ENCODE measurements at places on chromosomes 1 and 21.
A peak's percentile ranks its signal among the peaks of the same experiment; 100 is the strongest.

GRCh38 chr1:228348708-228349467, 57.7 kb downstream of the TRIM11 start:
- DNase-seq = no peak

DNA sequence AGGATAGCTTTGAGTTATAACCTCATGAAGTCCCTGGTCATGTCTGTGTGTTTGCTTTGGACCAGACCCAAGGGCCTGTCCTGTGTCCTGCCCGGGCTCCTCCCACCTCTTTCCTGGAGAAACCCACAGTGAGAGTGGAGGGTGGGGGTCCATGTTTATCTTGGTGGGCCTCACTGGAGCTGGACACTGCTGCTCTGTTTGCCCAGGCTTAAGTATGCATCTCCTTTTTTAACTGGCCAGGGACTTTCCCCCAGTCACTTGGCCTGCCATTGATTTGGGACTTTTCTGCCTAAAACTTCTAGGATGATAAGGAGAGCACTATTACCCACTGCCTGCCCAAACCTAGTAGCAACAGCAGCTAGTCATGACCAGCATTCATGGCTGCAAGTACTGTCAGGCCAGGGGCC, 49.8 kb downstream of the DDR2 start:
- DNase-seq = no peak

- DNase-seq = no peak
Measured at GRCh38 chr21:42650441-42651421, 2.7 kb upstream of the PDE9A start.

GRCh38 chr1:2322065-2322571, 69.2 kb downstream of the MORN1 start:
- DNase-seq = no peak

DNA sequence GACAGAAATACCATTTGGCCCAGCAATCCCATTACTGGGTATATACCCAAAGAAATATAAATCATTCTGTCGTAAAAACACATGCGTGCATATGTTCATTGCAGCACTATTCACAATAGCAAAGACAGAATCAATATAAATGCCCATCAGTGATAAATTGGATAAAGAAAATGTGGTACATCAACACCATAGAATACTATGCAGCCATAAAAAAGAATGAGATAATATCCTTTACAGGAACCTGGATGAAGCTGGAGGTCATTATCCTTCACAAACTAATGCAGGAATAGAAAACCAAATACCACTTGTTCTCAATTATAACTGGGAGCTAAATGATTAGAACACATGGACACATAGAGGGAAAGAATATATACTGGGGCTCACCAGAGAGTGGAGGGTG, 109.6 kb upstream of the SLC35F3 start:
- DNase-seq = no peak

DNA sequence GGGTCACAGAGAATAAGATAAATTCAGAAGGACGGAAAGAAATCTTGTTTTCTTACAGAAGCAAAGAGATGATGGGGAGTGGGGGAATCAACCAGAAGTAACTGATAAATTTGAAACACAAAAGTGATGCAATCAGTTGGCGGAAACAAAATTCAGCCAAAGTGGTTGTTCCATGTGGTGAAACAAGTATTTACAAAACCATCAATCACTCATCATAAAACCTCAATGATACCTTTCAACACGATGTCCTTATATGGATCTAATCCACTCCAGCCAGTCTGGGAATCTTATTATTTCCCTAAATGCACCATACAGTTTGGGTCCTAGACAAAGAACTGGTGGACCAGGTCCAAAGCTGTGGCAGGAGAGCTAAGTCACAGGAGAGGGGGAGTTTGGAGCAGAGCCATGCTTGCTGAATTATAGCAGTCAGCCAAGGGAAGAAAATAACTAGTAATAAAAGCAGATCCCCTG, 303.8 kb upstream of the LRRC7 start:
- no peak for DNase-seq

DNA sequence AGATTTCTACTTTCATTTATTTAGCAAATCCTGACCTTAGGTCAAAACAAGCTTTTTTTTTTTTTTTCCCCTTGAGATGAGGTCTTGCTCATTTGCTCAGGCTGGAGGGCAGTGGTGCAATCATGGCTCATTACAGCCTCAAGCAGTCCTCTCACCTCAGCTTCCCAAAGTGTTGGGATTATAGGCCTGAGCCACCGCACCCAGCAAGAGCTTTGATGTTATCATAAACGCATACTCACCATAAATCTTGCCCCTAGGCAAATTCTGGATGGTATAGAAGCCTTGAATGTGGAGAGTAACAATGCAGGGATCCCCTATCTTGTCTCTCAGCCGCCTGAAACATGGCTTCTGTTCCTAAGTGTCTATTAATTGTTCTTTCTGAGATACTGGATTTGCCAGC, 24.8 kb upstream of the CLDN8 start:
- no peak for DNase-seq

DNA sequence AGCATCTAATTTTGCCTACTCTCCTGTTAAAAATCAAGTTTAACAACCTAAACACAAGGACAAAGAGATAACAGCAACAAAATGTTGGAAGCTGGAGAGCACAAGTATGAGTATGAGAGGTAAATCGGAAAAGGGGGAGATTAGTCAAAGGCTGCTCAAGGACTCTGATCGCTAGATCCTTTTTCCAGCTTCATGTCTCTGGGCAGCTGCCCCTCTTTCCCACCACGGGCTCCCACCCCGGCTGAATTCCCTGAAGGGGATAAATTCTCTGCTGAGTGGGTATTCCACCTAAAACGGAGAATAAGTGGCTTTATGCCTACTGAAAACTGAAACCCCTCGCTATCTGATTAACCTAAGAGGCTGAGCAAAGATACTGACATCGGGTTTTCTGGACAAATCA, 696 bp upstream of the CTBS start:
- no peak for DNase-seq

DNA sequence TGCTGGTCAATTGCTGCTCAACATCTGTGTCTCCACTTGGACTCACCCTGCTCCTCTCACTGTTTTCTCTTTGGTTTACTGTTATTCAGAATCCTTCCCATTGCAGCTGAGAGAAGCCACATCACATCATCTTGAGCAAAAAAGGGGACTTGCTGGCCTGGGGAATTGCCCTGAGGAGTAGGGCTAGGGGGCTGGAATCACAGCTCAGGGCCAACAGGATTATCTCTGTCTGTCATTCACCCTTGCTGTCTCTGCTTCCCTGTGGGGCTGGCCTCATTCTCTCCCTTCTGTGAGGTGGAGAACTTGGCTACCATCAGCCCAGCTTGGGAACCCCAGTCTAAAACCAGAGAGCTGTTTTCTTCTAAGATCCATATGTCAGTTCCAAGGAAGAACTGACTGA, 140.7 kb upstream of the WNT4 start:
- no peak for DNase-seq

GRCh38 chr1:1353389-1354151, 4.4 kb upstream of the DVL1 start:
- no peak for DNase-seq

DNA sequence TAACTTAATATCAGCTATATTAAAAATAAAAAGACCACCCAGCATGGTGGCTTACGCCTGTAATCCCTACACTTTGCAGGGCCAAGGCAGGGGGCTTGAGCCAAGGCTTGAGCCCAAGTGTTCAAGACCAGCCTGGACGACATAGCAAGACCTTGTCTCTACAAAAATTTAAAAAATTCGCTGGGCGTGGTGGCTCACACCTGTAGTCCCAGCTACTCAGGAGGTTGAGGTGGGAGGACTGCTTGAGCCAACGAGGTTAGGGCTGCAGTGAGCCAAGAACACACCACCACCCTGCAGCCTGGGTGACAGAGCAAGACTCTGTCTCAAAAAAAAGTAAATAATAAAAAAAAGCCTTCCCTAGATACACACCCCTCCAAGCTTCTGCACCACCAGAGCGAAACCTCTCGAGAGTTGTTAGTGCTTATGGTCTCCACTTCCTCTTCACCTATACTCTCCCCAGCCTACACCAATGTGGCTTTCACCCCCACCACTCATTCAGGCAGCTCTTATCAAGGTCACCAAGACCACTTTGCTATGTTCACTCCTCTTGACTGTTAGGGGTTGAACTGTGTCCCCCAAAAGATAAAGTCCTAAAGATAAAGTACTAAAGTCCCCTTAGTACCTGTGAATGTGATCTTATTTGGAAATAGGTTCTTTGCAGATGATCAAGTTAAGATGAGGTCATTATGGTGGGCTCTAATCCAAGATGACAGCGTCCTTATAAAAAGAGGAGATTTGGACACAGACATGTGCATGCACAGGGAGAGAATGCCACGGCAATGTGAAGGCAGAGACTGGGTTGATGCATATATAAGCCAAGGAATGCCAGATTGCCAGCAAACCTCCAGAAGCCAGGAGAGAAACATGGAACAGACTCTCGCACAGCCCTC, 6.8 kb upstream of the PPP1R15B start:
- DNase-seq = no peak

DNA sequence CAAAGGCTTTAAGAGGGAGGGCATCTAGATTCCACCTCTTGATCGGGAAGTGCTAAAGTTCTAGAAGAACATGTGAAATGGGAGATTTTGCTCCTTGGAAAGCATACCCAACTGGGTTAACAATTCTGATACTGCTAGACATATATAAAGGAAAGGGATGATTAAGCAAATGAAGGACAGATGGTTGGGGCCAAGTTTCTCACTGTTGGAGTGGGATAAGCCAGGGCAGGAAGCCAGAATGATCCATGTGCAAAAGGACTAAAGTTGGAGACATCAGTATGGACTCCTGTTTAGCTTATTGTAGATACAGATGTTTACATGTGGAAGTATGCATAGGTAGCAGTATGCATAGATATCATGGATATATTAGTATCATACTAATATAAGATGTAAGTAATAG, 16.8 kb downstream of the PLA2G5 start:
- no peak for DNase-seq

GRCh38 chr1:99850459-99851291, 514 bp downstream of the AGL start:
- DNase-seq = peak; percentile 40
